Cardiac muscle cell (in vitro differentiated cells and primary cell): ENCODE measurements at places on chromosomes 6 and 20. TPM values are rescaled to one million over a fixed set of nuclear protein-coding genes. Genes with fewer than 3 reads are reported as not detected.
A peak's percentile ranks its signal among the peaks of the same experiment; 100 is the strongest.

GRCh38 chr6:74091136-74091793 lies 395.3 kb downstream of the CD109 start:
- peak; percentile 66 for DNase-seq

GRCh38 chr6:170480050-170480692 lies 72.9 kb downstream of the PSMB1 start:
- DNase-seq, result no peak

DUSP22 gene
- total RNA-seq, result 82.4 and 89.3 TPM in 2 replicates

- DNase-seq, result no peak
These were observed 73.2 kb downstream of the INSM1 start for GRCh38 chr20:20440886-20441658.

ZC3H12D gene
- 0.07 and 0.24 TPM in 2 replicates for total RNA-seq

DNA sequence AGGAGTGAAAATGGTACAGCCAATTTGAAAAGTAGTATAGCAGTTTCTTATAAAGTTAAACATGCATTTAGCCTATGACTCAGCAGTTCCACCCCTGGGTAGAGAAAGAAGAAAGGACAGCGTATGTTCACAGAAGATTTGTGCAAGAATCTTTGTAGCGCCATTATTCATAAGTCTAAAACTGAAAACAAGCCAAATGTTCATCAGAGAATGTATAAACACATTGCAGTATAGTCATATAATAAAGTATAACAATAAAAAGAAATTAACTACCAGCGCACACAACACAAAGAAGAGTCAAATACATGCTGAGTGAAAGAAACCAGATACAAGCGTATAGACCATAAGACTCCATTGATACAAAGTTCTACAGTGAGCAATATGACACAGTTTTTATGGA lies 294.0 kb downstream of the SAMD5 start:
- no peak for DNase-seq

- no peak for DNase-seq
These were observed 55.1 kb downstream of the STMND1 start for GRCh38 chr6:17156966-17157365.

DNA sequence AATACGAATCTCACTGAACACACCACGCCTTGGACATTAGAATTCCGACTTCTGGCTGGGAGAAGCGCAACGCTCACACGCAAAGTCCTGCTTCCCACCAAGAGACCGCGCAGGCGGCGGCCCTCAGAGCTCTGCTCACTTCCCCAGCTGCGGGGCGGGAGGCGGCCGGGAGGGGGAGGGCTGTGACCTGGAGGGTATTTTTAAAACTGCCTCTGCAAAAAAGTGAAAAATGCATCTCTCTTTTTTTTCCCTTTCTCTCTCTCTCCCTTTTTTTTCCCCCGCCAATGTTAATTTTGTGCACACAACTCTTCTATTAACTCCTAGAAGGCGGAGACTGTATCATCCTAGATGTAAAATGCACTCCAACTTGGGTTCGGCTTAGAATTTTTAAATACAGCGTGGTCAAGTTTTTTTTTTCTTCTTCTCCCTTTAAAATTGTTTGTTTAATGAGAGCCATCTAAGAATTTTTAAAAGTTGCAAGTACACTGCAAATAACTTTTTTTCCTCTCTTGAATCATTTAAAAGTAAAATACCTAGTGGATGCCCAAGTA lies 66.4 kb downstream of the STX11 start:
- no peak for DNase-seq

- DNase-seq, result no peak
These were observed 298.8 kb downstream of the ZNF217 start for GRCh38 chr20:53294804-53295203.

DNA sequence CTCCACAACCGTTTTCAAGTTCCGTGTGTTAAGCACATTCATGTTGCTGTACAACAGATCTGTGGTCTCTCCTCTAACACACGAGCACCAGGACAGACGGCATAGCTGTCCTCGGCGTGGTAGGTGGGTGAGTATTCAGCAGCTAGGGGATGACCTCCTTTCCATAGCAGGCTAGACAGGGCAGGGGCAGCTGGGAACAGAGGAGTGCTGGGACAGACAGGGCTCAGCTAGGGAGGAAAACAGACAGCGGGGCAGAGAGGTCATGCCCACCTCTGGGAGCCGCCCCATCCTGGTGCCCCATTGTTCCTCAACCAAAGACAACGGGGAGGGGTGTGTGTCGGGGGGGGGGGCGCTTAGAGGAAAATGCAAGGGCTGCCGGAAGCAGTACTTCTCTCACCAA lies 271.5 kb upstream of the FOXQ1 start:
- no peak for DNase-seq

GRCh38 chr6:136012198-136012887 lies 160.8 kb downstream of the PDE7B start:
- peak; percentile 90 for DNase-seq

GRM1 gene
- total RNA-seq, result 0.42 and 0.54 TPM in 2 replicates

DNA sequence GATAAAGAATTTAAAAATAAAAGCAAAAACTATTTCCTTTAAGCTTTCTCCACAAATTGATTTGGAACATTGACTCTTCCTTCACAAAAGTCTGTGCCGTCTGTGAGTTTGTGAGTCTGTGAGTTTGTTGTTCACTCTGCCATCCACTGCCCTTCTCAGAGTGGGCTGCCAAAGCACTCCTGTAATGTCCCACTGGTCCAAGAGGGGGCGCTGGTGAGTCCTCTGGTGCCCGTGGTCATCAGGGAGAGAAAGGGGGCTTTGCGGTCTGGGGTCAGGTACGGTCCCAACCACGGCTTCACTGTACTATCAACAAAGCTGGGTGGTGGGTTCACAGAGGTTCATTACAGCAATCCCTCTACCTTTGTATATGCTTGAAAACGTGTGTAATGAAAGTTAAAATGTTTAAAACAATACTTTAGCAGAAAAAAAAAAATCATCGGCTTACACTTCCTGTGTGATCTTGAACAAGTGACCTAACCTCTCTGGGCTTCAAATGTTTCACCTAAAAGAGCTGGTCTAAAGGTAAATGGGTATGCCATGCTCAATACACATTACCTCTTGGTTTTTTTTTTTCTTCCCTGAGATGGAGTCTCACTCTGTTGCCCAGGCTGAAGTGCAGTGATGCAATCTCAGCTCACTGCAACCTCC lies 5.6 kb upstream of the ANKRD60 start:
- DNase-seq, result peak; percentile 43

GRCh38 chr20:50272030-50272723 lies 81.5 kb downstream of the CEBPB start:
- DNase-seq, result no peak

DNA sequence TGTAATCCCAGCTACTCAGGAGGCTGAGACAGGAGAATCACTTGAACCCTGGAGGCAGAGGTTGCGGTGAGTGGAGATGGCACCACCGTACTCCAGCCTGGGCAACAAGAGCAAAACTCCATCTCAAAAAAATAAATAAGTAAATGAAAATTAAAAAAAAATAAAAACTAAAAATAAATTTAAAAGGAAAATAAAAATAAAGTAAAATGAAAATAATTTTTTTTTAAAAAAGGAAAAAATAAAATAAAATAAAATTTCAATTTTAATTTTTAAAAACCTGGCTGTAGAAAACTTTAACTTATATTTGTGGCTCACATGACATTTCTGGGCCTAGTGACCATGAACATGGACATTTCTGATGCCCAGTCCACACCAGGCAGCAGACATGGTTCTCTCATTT lies 16.1 kb downstream of the HCK start:
- DNase-seq, result no peak

GRCh38 chr6:109713097-109713496 lies 22.0 kb downstream of the FIG4 start:
- DNase-seq, result no peak

KCNB1 gene
- total RNA-seq, result 0.06 and 0.07 TPM in 2 replicates

GRCh38 chr6:158769234-158769770 lies 49.9 kb downstream of the EZR start:
- no peak for DNase-seq

GRCh38 chr6:43743682-43744381 lies 26.2 kb upstream of the VEGFA start:
- DNase-seq, result no peak

TMEM200A gene
- 0.12 and 0.18 TPM in 2 replicates for total RNA-seq

DNA sequence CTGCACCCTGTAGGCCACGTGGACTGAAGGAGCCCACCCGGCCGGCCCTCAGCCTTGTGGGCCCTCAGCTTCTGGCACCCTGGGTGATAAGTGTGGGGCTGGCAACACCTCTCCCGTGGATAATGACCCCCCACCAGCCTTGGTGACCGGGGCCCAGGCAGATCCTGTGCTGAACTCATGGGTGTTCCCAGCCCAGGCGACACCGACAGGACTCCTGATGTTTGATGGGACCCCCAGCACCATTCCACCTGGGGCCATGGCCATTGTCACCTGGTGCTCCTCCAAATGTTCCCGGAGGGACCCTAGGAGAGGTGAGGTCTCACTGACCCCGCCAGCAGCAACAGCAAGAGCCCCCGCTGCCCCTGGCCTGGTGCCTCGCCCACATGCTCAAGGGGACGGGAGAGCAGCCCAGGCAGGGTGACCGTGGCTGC lies 19.4 kb upstream of the FRMD1 start:
- DNase-seq, result no peak

DNA sequence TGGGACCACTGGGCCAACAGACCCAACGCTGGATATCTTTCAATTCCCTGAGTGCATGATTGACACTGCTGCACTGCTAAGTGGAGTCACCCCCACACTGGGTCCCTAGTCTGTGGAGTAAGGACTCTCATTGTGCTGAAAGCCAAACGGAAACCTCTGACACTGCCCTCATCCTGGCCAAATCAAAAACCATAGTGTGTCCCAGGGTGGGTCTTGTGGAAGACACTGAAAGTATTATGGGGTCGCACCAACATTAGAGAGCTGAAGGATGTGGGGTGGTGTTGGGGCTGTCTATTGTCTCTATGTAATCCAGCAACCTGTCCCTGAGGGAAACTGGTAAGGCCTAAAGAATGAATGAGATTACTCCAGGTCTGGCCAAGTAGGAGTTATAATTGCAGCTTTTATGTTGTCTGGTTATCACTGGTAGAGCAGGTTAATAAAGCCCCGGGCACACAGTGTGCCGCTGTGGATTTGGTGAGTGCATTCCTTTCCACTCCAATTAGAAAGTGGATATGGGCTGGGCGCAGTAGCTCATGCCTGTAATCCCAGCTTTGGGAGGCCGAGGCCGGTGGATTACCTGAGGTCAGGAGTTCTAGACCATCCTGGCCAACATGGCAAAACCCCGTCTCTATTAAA lies 57.9 kb downstream of the HLA-A start:
- no peak for DNase-seq

DNA sequence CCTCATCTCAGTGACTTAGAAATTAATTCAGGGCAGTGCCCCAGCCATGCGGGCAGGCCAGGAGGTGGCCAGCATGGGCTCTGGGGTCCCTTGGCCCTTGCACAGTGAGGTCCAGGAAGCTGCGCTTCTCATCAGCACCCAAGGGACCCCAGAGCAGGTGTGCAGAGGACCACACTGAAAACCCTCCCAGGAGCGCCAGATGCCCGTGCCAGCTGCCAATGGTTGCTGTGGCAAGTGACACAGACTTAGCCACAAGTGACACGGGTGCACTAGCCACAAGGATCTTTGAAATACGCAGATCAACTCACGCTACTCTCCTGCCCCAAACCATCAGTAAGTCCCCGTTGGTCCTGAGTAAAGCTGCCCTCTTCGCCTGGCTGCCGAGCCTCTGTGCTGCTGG lies 88.1 kb downstream of the ERMARD start:
- no peak for DNase-seq

GRCh38 chr6:149075616-149076354 lies 241.7 kb upstream of the TAB2 start:
- peak; percentile 44 for DNase-seq

- DNase-seq, result no peak
These were observed 63.7 kb downstream of the PTPRK start for GRCh38 chr6:128456510-128457230.

GRCh38 chr20:329851-330232 lies 4.5 kb downstream of the SOX12 start:
- DNase-seq, result no peak
